ENCODE measurements at places on chromosomes 5 and 9.

GRCh38 chr5:136081217-136081591 lies 51.4 kb upstream of the SMAD5 start:
- no peak for DNase-seq

GRCh38 chr5:68378204-68378820 lies 162.8 kb downstream of the PIK3R1 start:
- DNase-seq = no peak

DNA sequence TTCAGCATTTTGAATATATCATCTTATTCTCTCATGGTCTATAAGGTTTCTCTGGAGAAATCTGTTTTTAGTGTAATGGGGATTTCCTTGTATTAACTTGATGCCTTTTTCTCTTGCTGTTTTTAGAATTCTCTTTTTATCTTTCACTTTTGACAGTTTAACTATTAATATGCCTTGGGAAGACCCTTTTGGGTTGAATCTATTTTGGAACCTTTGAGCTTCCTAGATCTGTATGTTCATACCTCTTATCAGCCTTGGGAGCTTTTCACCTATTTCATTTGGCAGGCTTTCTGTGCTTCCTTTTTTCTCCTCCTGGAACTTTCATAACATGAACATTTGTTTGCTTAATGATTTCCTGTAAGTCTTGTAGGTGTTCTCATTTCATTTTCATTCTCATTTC lies 22.2 kb downstream of the RCL1 start:
- no peak for DNase-seq

- no peak for DNase-seq
These were observed 924.8 kb upstream of the CDH9 start for GRCh38 chr5:27963050-27963783.
